ENCODE measurements at places on chromosomes 4 and X.

- no peak for DNase-seq
Observed at GRCh38 chrX:72243472-72243871, 4.6 kb upstream of the ERCC6L start.

- DNase-seq: no peak
Observed at GRCh38 chr4:145580906-145581305, 38.3 kb upstream of the MMAA start.

DNA sequence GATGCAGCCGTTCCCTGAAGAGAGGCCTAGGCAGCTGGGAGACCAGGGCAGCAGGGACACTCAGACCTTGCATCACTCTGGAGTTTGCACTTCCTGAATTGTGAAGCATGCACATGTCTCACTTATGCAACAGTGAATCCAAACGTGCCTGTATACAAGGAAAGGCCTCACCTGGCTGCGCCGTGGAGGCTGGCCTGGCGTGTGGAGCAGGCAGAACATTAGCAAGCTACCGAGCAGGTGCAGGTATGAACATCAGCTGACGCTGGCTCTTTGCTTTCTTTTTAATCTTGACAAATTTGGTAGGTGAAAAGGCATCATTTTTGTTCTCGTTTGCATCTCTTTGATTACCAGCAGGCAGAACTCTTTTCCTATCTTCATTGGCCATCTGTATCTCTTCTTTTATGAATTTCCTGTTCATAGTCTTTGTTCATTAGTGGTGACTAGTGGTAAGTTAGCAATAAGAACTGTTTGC, 37.1 kb upstream of the IRAK1 start:
- no peak for DNase-seq

DNA sequence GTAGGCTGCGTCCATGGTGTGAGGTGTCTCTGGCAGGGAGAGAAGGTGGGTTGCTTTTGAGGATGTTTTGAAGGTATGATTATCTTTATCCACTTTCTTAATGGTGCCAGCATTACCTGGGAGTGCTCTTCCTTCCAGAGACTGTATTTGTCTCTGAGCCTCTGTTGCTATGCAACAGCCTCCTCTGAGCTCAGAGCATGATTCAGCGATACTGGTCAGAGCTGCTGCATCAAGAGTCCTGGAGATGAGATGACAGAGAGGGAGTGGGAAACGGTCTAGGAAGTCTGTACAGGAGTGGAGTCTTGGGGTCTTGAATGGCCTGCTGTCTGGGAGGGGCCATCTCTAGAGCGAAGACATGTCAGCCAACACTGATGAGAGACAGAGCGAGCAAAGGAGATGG, 104.4 kb upstream of the RAB40AL start:
- no peak for DNase-seq

DNA sequence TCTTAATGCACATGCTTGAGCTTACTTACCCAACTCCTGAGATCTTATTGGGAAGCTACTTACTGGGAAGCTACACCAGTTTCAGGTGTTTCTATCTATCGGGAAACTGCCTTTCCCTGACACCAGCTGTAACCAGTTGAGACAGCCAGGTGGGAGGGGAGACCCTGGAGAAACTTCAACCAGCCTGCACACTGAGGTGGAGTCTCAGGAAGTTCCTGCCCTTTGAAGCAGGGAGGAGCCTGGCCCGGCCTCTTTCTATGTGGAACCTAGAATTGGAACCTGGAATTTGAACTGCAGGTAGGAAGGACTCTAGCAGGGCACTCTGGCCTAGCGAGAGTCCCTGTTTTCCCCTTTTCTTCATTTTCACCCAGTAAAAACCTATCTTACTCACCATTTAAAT, 425.8 kb upstream of the PABPC4L start:
- DNase-seq: no peak

GRCh38 chr4:169398316-169398715, 127.6 kb upstream of the SH3RF1 start:
- no peak for DNase-seq

GRCh38 chr4:74768857-74769525, 25.3 kb downstream of the BTC start:
- no peak for DNase-seq

DNA sequence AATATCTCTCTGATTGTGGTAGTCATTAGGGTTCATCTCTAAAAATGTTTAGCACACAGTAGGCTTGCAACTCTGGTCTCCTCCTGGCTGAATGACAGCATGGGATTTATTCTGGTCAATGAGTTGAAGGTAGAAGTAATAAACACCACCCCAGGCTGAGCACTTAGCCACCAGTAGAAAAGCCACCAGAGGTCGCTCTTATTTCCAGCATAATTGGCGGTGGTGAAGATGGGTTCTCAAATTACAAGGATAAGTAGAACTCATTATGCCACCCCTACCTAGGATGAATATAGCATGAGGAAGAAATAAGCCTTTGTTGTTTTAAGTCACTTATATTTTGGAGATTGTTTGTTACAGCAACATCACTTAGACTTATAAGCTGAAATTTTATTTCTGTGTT, 302.7 kb downstream of the GPM6A start:
- no peak for DNase-seq

DNA sequence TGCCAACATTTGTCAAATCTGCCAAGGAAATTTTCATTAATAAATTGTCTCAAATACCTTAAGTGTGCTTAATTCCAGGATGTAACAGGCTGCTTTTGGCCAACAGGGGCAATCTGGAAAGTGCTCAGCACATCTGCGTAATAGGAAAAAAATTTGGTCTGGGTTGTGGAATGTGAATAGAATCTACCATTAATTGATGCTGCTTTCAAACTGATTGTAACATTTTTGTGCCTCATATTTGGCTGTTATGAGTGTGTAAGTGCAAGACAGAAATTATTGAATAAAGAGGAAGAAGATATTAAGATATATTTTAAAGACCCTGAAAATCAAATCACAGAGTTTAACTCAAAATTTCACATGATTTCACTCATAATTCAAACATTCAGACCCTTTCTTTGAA, 41.1 kb downstream of the REELD1 start:
- no peak for DNase-seq

GRCh38 chrX:71629467-71629866, 11.2 kb upstream of the CXCR3 start:
- DNase-seq: no peak

DNA sequence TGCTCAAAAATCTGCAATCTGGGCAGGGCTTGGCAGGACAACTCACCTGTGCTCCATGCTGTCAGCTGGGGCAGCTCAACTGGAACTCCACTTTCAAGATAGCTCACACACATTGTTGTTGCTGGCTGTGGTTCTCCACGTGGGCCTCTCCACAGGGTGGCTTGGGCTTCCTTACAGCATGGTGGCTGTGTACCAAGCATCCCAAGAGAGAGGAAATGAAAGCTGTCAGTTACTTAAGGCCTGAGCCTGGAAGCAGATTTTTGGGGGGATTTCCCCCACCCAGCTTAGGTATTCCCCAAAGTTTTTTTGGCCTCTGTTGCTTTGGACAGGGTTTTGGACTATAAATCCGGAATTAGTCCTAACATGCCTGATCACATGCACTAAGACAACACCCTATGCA, 81.0 kb downstream of the BCOR start:
- no peak for DNase-seq

GRCh38 chrX:40109288-40110008, 11.7 kb upstream of the BCOR start:
- DNase-seq: no peak

GRCh38 chr4:7324651-7325121, 110.0 kb downstream of the PSAPL1 start:
- DNase-seq: peak; percentile 71

DNA sequence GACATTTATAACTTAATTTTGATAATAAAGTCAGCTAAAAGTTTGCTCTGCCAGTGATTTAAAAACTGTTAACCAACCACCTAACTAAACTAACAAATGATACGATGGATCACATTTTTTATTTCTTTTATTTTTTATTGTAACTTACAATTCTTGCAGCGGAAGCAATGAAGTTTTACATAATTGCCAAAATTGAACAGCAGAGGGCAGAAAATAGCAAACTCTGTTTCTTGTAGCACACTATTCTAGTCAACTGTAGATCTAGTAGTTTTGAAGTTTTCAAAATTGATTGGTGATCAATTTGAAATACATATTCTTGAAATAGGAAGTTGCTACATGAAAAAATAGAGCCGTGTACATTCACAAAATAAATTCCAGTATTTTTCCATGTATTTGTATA, 2.8 kb upstream of the GRIA2 start:
- no peak for DNase-seq

DNA sequence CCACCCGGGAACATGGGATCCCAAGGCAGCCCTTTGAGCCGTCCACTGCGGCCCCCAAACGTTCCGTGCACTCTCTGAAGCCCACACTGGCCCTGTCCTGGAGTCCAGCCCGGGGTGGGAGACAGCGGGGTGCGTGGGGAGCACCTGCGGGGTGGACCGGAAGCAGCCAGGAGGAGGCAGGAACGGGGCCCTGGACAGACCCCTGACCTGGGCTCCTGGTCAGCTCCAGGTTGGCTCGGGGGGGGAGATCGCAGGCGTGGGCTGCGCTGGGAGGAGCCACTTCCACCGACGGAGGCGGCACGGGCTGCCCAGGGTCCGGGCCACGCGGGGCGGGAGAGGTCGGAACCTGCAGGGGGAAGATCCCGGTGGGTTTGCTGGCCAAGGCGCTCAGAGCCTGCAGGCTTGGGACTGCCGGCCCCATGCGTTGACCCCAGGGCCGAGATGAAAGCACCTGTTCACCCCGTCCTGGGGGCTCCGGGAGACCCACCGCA, 5.7 kb upstream of the PLCXD1 start:
- DNase-seq: no peak

DNA sequence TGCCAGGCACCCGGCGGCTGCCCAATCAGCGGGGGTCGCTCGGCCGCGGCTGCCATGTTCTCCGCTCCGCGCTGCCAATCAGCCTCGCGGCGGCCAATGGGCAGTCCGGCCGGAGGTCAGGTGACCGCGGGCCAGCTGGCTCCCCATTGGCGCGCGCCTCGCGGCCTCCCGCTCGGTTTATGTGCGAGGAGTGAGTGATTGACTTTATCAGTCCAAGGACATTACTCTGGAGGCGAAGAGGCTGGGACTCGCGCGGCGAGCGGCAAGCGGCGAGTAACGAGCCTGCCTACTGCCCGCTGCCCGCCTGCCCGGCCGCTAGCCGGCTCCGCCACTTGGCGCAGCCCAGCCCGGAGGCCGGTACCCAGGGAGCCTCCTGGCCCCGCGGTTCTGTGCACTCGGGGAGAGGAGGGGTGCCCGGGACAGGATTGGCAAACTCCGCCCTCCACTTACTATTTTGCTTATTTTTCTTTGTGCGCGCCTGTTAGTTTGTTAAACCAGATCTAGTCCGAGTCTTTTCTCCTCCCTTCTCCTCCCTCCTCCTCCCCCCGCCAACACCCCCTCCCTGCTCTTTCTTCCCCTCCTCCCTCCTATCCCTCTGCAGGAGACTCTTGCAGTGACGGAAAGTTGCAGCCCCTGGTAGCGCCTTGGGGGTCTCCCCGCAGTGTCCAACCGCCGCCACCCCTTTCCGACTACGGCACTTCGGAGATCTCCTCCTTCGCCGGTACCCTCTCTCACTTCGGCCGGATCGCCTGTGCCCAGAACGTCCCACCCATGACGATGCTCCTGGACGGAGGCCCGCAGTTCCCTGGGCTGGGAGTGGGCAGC, at the start of gene ZIC3:
Gene ZIC3, plus strand, starts transcription at position 207 of the 825 bp plus-strand sequence. Its CDS starts 565 bp downstream, at position 772.
- no peak for DNase-seq

DNA sequence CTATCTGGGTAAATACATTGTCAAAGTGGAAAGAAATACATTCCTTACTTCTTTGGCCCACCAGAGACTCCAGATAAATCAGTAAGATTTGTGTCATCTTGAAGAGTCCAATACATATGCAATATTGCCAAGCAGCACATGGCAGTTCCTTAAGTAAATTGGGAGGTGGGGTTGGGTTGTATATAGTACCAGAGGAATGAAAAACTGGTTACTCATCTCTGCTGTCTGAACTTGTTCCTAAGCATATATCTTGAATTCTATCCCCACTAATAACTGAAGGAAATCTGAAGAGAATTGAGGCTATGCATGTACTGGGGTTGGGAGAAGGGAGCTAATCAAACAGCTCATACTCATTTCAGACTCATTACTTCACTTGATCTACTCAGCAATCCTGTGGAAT, 14.8 kb downstream of the TCEAL8 start:
- no peak for DNase-seq

DNA sequence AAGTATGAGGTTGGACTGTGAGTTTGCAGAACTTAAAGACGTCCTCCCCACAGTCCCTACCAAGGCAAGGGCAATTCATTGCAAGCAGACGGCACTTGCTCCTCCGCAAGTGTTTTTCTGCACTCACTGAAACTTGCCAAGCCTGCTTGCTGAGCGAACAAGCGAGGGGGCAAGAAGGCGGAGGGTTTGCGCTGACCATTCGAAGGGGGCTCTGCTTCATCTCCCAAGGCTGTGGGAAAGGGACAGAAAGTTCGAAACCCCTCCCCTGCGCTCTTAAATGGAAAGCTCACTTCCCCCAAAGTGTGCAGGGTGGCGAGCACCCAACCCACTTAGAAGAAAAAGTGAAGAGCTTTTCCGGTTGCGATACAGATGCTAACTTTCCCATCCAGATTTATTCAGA, 1.4 kb downstream of the MID1 start:
- no peak for DNase-seq

GRCh38 chrX:130119312-130119898, 9.1 kb upstream of the ELF4 start:
- DNase-seq: no peak

DNA sequence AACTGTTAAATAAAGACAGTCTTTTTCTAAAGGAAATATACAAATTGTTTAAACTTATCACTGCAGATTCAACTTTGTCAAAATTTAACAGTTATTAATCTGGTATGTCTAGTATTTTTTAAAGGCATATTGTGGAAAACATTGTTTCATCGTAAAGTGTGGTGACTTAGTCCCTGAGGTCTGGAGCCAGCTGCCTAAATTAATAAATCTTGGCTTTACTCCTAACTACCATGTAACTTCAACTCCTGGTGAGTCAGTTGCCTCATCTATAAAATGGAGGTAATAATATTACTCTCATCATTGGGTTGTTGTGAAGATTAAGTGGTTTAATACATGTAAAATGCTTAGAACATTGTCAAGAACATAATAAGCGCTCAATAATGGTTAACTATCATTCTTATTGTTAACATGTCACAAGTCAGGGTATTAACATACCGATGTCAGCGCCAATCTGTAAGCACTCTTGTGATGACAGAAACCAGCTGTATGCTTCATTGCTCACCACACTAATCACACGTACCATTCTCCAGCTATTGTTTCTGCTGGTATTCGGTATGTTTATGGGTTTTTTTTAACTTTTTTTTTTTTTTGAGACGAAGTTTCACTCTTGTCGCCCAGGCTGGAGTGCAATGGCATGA, 14.1 kb upstream of the SMIM43 start:
- no peak for DNase-seq

GRCh38 chrX:45133465-45133864, 67.2 kb downstream of the DIPK2B start:
- DNase-seq: no peak

DNA sequence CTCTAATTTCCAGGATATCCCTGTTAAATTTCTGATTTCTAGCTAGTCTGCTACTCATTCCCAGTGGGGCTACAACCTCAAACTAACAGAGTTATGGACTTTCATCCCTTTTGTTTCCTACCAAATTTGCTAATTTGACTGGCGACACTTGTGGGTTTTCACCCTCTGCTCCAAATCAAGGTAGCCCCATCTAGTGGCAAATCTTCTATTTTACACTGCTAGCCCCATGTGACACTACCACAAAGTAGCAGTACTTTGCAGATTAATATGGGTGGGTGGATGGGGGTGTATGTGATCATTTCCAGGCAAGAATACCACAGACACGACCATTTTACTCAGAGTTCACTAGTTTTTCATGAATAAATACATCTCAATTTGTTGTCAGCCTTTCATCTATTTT, 150.3 kb downstream of the MSL3 start:
- DNase-seq: no peak

GRCh38 chrX:81957900-81958545, 756.1 kb downstream of the SH3BGRL start:
- DNase-seq: no peak

- no peak for DNase-seq
Observed at GRCh38 chr4:102789317-102789717, 28.5 kb upstream of the MANBA start.

Data from NCI-H187 (cell line).